C1 segment of cervical spinal cord (tissue), 14 donors: ENCODE measurements at places on chromosomes 5 and 9.

DNA sequence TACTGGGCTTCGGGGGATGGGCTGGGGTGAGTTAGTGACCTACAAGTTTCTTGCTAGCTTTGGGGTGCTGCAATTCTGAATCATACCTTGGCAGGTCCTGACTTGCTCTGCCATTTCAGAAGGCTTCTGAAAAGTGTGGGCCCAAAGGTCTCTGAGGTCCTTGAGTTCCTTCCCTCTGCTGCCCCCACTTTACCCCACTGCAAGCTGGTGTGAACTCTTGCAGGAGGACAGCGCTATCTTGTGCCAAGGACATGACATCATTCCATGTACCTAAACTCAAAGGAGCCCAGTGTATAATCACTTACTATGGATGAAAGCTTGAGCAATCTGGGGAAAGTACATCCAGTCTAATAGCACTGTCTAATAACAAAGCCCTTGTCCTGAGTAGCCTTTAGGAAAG, 157.4 kb downstream of the RMI1 start:
- no peak for DNase-seq

DNA sequence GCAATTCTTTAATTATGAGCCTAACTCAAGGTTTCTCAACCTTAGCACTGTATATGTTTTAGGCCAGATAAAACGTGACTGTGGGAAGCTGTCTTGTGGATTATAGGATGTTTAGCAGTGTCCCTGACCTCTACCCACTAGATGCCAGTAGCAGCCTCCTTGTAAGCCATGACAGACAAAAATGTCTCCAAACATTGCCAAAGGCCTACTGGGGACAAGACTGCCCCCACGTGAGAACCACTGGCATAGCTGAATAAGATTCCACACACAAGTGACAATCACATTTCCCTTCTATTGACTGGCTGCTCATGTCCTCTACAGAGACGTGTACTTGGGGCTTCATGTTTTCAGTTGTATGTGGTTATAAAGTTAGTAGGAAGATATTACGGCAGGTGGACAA, 55.4 kb downstream of the GOLM1 start:
- no peak for DNase-seq

GRCh38 chr5:34849253-34849652, 10.3 kb downstream of the TTC23L start:
- no peak for DNase-seq

- no peak for DNase-seq
Measured at GRCh38 chr9:137141976-137142936, 3.3 kb downstream of the GRIN1 start.

- DNase-seq: peak; percentile 26
Measured at GRCh38 chr9:87479801-87480201, 17.9 kb upstream of the DAPK1 start.
